ENCODE measurements at places on chromosomes 12 and 14.

DNA sequence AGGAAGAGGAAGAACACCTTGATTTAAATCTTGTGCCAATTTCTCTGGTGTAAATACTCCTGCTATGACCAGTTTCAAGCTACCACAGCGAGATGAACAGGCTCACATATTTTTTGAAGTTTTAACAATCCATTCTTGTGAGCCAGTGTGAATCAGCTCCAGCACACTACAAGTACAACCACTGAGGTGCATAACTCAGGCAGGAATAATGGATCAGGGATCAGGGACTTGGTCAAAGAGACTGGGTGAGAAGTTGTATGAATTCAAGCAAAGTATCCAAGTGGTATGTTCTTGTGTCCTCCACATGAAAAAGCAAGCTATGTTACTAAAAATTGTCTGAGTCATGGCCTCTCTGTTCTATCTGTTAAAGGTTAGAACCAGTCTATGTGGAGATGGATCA is 35.2 kb upstream of the KITLG start:
- DNase-seq: no peak

GRCh38 chr12:15788233-15789219 is 662 bp downstream of the EPS8 start:
- DNase-seq: peak; percentile 42

GRCh38 chr12:88113871-88114270 is 28.0 kb downstream of the CEP290 start:
- no peak for DNase-seq

GRCh38 chr14:89407856-89408255 is 9.2 kb downstream of the FOXN3 start:
- DNase-seq: no peak

DNA sequence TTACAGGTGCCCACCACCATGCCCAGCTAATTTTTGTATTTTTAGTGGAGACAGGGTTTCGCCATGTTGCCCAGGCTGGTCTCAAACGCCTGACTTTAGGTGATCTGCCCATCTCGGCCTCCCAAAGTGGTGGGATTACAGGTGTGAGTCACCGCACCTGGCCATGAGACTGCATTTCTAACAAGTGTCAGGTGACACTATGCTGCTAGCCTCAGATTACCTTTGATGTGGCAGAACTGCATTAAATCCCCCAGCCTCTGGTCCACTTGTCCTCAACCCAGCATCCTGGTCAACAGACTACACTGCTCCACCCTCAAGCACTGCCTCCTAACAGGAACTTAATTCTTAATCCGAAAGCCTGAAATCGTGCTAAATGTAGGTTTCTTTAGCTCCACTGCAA is 13.1 kb downstream of the LGMN start:
- no peak for DNase-seq

DNA sequence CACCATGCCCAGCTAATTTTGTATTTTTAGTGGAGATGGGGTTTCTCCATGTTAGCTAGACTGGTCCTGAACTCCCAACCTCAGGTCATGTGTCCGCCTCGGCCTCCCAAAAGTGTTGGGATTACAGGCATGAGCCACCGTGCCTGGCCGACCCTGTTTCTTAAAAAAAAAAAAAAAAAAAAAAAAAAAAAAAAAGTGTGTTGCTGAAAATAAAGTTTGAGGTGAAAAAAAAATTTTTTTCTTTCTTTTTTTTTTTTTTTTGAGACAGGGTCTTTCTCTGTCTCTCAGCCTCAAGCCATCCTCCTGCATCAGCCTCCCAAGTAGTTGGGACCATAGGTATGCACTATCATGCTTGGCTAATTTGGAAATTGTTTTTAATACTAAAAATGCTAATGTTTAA is 11.3 kb downstream of the RBM25 start:
- no peak for DNase-seq

- no peak for DNase-seq
These were observed 77.7 kb downstream of the PPP2R5C start for GRCh38 chr14:101839236-101839635.

DNA sequence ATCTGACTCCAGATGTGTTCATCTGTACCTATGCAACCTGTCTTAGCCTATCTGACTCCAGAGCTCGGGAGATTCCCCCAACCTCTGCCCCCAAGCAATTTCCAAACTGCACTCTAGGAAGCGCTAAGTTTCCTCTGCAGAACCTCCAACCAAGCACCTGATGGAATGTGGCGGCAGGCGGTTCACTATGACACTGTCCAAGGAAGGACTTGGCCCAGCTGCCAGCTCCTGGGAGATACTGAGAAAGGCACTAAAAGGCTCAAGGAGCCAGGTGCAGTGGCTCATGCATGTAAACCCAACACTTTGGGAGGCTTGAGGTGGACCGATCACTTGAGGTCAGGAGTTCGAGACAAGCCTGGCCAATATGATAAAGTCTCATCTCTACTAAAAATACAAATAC is 244.0 kb downstream of the BCL11B start:
- DNase-seq: no peak

- DNase-seq: no peak
These were observed 158.9 kb downstream of the FBXL14 start for GRCh38 chr12:1435456-1435855.

- DNase-seq: no peak
These were observed 79.6 kb upstream of the PSMA6 start for GRCh38 chr14:35212471-35213142.

DNA sequence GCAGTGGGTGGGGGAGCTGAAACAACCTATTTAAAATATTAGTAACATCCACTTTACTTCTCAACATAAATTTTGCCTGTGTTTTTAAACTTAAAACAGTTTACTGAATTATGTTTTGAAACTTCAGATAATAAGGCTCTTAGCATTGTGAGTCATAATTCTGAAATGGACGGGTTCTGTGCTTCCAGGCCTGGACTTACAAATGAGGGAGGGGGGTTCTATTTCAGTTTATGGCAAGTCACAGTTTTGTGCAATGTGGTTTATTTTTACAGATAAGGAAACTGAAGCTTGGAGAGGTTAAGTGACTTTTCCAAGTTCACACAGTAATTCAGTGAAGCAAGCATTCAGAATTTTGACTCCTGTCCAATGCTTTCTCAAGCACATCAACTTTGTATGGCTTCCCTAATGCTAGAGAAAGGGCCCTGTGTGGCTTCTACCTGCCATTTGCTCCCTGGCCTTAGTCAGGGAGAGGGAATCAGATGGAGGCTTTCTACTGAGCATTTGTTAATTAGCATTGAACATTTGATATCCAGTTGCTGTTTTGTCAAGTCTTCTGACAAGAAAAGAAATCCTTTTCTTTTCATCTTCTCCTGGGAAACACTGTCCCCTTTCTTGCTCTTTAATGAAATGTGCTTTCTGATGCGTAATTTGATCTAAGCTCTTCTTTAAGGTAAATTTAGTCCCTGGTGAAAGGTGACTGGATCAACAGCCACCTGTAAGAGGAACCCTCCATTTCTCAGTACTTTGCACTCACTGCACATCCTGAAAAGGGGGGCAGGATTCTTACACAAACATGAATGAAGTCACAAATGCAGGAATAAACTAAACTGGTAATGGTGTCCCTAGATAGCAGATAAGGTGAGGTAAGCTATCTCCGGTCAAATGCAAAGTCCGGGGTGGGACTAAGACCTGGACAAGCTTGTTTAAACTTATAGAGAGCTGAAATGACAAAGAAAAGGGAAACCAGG is 2.5 kb upstream of the SALL2 start:
- DNase-seq: no peak

DNA sequence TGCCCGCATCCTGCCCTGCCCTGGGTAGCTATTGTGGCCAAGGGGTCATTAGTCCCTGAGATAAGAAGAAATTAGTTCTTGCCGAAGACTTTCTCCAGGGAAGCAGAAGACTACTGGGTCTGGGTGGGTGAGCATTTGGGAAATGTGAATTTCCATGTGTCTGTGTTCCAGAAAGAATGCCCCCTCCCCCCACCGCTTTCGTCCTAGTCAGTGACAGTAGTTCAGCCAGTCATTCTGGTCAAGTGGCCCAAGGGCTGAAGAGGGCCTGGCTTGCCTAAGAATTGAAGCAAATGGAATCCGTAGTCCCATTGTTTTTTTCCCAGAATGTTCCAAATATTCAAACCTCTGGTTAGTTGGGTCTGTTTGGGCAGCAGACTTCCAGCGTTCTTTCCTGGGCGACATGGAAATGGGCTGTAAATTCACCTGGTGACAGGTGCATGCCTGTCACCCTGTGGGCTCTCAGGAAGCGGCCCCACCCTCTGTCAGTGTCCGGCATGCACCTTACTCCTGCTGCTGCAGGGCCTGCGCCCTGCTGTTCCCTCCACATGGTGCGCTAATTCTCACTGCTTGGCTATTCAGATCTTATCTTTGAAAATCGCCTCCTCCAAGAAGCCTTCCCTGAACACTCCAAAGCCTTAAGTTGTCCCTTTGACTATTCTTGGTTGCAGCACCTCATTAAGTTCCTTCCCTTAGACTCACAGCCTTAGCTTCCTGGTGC is 1.4 kb upstream of the RFLNA start:
- DNase-seq: no peak

GRCh38 chr14:51095854-51096823 is 1.2 kb upstream of the TRIM9 start:
- peak; percentile 52 for DNase-seq

GRCh38 chr14:24213866-24214662 is 776 bp upstream of the CHMP4A start:
- no peak for DNase-seq

DNA sequence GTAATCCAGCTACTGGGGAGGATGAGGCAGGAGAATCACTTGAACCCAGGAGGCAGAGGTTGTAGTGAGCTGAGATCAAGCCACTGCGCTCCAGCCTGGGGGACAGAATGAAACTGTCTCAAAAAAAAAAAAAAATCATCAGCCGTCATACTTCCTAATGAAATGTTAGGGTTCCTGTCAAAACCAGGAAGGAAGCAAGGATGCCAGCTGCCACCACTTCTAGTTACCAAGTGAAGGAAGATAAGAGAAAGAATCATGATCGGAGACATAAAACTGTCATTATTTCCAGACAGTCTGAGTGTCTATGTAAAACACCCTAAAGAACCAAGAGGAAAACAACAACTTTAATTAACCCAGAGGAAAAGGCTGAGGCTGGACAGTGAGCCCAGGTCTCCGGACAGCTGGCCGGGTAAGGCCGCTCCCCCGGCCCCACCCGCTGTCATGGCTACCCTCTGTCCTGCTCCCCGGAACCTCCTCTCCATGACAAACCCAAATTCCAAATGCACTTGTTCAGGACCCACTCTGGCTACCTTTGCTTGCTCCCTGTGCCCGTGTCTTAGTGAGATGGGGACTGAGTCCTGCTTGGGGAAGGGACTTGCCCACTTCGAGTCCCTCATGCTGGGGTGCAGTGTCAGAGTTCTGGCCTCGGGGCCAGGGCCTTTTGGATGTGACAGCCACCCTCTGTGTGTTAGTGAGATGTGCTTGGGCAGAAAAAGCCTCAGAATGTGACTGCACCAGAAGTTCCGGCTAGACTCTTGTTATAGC is 29.0 kb downstream of the SLC6A12 start:
- no peak for DNase-seq

DNA sequence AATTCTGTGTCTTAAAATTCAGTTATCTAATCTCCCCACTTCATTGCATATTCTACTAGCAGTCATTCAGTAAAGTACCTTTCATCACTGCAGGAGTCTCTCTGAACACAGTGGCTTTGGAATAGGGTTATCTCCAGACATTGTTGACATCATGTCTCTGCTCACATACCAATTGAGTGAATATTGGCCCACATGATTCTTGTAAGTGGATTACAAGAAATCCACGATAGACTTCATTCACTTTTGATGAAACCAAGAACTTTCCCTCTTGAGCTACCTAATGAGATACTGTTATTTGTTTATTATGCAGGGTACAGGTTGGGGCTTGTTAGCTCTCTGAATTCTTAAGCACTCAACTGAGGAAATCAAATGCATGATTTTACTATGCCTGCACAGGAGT is 284.9 kb downstream of the RAD51B start:
- DNase-seq: no peak

DNA sequence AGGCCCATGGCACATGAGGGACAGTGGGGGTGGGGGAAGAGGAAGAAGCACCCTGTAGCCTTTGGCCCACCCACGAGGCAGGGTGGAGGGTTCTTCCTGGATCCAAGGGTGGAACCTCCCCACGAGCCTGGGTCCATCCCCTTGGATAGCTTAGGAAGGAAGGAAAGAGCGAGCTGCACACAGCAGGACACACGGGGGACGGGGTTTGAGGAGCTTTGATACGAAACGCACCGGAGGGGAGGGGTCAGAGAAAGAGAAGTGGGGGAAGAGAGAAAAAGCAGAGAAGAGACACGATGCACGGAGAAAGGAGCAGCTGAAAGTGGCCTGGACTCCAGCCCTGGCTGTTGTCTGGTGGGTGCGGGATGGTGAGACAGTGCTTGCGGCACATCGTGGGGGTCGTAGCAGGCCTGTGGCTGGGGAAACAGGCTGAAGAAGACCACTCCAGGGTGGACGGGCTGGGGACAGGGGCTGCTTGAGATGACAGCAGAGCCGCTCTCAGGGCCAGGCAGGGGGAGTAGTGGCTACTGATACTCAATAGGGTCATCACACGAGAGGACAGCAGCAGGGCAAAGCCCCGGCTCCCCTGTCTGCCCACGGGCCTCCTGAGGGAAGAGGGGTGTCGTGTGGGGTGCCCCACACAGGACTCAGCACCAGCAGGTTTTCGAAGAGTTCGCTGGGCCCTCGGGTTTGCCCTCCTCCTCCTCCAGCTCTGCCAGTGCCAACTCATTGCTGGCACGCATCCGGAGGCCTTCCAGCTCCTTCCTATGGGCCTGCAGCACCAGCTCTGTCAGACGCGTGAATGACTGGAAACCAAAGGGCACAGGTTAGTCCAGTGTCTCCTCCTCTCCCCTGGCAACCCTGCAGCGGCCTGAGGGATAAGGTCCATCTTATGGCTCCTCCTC is 5.4 kb upstream of the GPX2 start:
- DNase-seq: no peak

DNA sequence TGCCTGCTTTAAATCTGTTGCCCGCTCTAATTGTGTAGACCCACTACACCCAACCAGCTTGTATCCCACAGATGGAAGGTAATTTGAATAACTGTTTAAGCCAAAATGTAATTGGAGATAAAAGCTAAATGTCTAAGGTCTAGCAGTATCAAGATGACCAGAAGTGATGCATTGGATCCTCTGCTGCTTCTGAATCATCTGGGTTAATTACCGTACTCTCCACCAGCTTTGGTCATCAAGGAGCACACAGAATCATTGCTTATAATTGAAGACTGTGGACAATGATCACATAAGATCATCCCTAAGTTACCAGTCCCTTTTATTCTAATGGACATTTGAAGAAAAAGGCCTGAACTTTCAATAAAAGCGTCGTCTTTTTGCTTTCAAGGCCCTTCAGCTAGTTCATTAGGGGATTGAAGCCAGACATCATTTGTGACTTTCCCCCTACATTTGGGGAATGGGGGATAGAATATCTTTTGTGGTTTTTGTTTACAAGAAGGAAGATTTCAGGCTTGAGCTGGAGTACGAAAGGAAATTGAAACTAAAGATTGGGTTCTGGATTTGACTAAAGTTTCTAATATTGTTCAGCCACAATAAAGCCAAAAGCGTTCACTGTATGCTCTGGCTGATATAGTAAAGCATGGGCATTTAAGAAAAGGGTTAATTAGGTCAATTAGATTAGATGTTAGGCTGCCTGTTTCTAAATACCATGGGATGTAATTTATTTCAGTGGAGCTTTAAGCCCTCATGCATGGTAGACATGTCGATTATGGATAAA is 123.2 kb downstream of the CHST11 start:
- DNase-seq: no peak

GRCh38 chr12:113245695-113246477 is 24.6 kb downstream of the TPCN1 start:
- no peak for DNase-seq

GRCh38 chr12:124928095-124928911 is 13.9 kb upstream of the UBC start:
- no peak for DNase-seq
